Choroid plexus epithelial cell (primary cell): ENCODE measurements at places on chromosomes 1 and 21.

DNA sequence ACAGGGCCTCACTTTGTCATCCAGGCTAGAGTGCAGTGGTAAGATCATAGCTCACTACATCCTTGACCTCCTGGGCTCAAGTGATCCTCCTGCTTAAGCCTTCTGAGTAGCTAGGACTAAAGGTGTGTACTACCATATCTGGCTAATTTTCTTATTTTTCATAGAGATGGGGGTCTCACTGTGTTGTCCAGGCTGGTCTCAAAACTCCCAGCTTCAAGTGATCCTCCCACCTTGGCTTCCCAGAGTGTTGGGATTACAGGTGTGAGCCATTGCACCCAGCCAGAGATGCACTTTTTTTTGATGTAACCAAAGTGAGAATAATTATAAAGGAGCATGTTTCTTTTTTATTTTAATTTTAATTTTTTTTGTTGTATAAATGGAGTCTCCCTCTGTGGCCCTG is 28.4 kb downstream of the CLIC4 start:
- no peak for DNase-seq

- DNase-seq, result peak; percentile 7
Measured at GRCh38 chr21:42276526-42277154, 38.6 kb downstream of the TFF3 start.

GRCh38 chr1:245598524-245599305 is 443.9 kb downstream of the KIF26B start:
- DNase-seq, result no peak

GRCh38 chr1:225666495-225666894 is 13.6 kb upstream of the ENAH start:
- DNase-seq, result no peak

- peak; percentile 95 for DNase-seq
Measured at GRCh38 chr21:29190923-29191331, 60.5 kb downstream of the MAP3K7CL start.

DNA sequence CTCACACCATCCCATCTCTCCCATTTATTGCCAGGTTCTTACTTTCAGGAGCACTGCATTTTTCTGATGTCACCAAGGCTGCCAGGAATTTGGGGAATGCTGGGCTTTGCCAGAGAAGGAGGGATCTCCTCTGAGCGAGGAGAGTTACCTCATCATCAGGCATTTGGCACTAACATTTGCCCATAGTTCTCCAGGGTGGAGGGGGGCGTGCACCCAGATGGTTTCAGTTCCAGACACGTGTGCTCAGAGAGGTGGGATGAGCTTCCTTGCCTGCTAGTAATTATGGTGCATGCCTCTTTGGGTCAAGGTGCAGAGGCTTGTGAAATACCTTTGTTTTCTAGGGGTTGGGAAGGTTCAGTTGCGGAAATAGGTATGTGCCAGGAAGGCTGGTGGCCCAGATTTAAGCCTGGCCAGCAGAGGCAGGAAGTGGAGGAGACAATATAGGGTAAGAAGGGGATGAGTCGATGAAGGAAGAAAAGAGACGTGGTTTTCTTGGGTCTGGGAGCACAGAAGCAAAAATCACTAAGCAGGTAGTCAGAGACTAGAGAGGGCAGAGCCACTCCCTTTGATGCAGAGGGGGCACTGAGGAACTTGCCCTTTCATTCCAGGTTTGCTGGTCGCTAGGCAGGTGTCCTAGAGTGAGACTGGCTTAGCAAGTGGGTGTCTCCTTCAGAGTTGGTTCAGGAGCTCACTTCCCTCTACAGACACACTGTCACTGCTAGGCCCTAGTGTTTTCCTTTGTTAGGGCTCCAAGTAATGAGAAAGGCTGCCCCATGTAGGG is 7.2 kb downstream of the TUFT1 start:
- DNase-seq, result peak; percentile 89

- DNase-seq, result no peak
Measured at GRCh38 chr1:214420341-214420740, 131.1 kb downstream of the PTPN14 start.

DNA sequence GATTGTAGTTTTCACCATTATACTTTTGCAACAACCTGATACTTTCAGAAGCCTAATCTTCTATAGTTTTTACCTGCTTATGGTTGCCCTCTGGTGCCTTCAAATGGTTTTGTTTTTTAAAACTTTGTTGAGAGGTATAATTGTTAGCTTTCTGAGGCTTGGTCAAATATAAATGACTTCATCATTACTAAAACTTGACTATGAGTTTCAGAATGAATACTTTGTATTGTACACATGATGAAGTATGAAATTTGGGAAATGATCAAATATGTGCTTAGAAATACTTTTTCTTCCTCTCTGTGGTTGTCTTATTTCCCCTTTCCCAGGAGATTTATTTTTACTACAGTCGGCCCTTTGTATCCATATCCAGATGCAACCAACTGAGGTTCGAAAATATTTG is 151.8 kb upstream of the B3GALT2 start:
- DNase-seq, result peak; percentile 45

GRCh38 chr21:25422610-25423608 is 184.4 kb downstream of the MRPL39 start:
- DNase-seq, result no peak

DNA sequence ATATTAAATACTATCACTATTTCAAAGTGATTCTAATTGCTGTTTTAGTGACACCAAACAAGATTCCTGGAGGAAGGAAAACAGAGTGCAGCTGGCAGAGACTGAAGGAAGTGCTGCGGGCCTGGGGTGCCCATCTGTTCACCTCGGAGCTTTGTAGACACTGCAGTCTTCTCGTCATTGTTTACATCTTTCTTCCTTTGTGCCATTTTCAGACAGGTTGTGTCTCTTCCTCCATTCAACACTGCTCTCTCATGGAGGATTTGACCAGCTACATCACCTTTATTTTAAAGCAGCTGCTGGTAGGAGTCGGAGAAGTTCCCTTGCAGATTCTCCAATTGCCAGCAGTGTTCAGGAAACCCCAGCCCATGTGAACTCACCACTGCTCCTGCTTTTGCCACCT is 37.3 kb downstream of the ABCA4 start:
- no peak for DNase-seq

DNA sequence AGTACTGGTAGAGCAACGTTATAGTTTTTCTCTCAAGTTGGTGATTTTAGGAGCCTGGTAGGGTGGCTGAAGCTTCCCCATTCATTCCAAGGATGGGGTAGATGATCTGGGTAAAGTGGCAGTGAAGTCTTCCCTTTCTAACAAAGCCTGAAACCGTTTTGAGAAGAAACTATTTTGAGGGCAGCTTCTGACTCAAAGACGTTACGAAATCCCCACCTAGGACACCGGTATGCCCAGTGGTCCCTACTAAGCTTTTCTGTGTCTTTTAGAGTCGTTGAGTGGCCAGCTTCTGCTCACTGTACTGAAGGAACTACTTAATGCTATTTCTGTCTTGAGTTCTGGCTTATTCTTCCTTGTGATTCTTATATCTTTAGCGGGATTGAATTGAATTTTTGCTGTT is 1.4 kb downstream of the WDTC1 start:
- peak; percentile 28 for DNase-seq
